ENCODE measurements at places on chromosomes 1 and 21.

GRCh38 chr1:89843273-89844130, 22.7 kb downstream of the LRRC8D start:
- peak; percentile 52 for DNase-seq

DNA sequence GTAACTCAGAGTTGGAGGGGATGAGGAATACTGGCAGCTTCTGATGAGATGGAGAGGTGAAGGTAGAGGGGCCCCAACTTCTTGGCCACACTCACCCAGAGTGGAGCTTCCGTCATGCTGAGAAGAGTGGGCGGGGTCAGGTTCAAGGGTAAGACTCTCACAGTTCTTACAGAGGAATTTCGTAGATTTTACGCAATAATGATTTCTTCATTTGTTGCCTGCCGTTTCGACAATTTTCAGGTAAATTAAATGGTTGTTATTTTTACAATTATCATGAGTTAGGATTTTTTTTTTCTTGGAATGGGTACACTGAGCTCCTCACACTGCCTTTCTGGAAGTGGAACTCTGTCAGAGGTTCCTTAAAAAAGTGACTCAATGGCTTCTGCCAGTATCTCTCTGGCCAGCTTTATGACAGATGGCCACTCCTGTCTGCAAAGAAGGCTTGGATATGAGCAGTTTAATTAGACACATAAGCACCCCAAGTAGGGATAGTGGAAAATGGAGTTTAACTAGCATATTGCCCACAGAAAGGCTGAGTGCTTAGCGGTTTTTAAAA, 13.8 kb upstream of the NLRP3 start:
- DNase-seq: no peak

GRCh38 chr1:40153073-40153770, 8.0 kb upstream of the RLF start:
- DNase-seq: no peak

GRCh38 chr1:21669258-21670058, at the start of gene RAP1GAP:
Gene RAP1GAP (minus strand): TSS chr1:21669357. CDS start chr1:21620032, 49,325 bp downstream.
- no peak for DNase-seq

GRCh38 chr1:223831755-223832636, 13.8 kb downstream of the TP53BP2 start:
- DNase-seq: no peak

DNA sequence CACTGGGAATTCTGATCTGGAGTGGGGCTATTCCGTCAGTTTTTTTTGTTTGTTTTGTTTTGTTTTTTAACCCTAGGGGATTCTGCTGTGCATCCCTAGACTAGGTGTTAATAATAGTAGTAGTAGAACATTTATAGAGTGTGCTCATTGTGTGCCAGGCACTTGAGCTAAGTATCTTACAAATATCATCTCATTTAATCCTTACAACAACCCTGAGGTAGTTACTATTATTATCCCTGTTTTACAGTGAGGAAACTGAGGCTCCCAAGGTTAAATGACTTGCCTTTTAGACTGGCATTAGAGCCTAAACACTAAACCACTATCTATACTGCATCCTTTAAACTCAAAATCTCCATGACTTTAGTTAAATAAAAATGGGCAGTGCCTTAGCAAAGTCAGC, 22.1 kb downstream of the TOR3A start:
- no peak for DNase-seq

DNA sequence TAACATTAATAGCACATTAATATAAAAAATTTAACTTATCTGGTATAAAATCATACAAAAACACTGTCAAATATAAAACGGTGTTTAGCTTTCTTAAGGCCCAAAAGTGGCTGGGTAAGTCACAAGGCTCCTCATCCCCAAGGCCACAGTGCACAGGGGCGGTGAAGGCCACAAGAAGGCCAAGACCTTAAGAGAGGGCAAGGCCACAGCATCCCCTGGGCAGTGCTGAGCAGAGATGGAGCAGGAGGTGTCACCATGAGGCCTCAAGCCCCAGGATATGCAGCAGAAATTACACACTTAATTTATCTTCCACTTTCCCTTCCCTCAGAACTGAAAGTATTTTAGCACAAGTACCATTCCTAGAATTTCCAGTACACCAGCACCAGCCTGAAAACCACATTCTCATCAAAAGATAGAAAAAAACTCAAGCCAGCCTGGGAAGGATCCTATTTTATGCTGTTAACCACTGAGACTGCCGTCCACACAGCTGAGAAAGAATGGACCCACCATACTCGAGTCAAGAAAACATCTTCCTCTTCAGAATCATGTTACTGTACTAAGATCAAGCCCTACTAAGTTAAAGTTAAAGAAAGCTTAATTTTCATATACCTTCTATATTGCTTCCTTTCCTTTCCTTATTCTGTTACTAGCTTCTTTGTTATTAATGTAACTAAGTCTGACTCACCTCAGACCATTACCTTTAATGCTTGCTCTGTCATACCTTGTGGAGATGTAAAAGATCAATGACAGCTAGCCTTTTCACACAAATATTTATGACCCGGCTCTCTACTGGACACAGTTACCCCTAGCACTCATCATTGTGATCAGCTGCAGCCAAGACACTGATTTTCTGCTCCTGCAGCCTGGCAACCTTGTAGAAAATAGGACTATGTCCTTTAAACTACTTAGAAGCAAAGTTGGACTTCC, 26.4 kb upstream of the FMO1 start:
- no peak for DNase-seq

Measured in stimulated activated CD8-positive, alpha-beta memory T cell treated with anti-CD3 and anti-CD28 coated beads, Interleukin-2, amount 100 ng/mL, for 1 hour (primary cell).